ENCODE measurements at places on chromosomes 4 and X.

- peak; percentile 70 for DNase-seq
These were observed 69.7 kb downstream of the PPP3CA start for GRCh38 chr4:101277671-101278070.

DNA sequence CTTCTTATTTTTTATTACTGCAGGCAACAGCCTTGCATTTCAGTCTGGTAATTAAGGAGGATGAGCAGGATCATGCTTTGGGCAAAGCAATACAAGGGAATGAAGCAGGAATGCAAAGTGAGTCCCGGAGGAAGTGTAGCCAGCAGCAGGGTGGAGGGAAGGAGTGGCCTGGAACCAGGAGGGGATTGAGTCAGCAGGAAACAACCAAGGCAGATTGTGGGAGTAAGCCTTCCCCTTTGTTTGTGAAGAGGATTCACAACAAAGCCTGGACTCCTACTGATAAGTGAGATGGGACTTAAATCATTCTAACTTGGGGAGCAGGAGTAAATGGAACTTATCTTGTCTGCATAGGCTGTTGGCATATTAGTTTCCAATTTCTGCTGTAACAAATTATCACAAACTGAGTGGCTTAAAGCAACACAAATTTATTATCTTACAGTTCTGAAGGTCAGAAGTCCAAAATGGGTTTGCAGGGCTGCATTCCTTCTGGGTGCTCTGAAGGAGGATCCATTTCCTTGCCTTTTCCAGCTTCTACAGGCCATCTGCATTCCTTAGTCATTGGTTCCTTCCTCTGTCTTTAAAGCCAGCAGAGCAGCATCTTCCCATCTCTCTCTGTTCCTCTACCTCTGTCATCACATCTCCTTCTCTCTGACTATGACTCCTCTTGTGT is 93.2 kb upstream of the AP1S2 start:
- DNase-seq = peak; percentile 20

DNA sequence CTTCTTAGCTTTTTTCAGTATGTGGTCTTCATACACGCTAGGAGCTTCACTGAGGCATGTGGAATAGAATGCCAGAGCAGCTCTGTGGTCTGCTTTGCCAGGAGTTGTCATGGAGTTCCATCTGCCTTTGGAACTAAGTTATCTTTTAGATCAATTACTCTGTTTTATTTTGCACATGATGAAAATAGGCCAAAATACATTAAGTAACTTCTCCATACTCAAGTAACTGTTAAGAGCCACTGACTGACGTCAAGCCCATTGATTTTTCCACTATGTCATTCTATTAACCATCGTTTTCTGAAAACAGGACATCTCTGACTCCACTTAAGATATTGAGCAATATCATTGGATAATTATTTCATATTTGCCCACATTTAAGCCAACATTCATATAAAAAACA is 415.1 kb upstream of the MAD2L1 start:
- DNase-seq = no peak

GRCh38 chrX:8743126-8743732 is 11.3 kb upstream of the ANOS1 start:
- no peak for DNase-seq

DNA sequence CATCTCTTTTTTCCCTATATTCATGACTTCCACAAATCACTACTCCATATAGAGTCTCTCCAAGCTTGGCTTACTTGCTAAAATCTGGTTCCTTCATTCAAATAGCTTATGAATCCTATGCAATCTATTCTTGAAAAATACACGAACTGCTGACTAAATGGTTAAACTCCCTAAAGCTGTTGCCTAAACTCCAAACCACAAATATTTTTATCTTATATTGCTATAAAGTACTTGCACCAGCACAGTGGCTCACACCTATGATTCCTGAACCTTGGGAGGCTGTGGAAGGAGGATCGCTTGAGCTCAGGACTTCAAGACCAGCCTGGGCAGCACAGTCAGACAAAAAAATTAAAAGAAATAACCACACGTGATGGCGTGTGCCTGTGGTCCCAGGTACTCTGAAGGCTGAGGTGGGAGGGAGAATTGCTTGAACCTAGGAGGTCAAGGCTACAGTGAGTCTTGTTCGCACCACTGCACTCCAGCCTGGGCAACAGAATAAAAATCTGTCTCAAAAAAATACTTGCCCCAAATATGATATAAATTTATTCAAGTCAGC is 2.2 kb downstream of the FBXO8 start:
- no peak for DNase-seq

DNA sequence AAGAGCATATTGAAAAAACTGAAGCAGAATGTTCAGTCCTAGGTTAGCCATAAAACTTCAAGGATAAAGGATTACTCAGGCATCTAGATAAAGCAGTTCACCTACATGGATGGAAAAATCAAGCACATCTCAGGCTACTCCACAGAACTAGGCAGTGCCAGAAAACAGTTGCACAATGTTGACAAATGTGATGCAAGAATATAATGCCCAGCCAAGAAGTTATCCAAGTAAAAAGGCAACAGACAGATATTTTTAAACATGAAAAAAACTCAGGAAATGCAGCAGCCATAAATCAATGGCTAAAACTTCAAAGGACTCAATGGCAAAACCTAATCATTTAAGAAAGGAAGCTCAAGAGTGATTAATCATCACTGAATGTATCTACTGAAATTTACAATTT is 456.0 kb upstream of the FAM241A start:
- DNase-seq = peak; percentile 22

DNA sequence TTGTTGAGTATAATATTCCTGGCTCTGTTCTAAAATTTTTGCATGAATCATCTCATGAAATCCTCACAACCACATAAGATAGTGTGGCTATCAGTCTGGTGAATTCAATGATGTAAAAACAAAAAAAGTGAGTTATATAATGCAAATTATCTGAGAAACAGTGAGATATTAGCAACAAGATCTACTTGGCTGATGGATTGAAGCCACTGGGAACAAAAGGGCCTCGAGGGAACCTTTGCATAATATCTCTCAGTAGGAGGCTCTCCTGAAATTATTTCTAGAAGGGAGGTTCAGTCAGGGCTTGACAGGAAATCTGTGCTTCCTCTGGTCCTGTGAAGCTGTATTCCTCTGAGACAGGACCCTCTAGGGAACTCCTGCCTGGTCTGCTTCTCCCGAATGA is 30.1 kb upstream of the NUP54 start:
- DNase-seq = no peak

GRCh38 chr4:121380776-121381462 is at the start of gene QRFPR:
QRFPR (minus strand) TSS chr4:121381018; CDS start chr4:121380647, 371 bp downstream.
- no peak for DNase-seq

GRCh38 chrX:940691-941090 is 271.8 kb downstream of the CRLF2 start:
- DNase-seq = no peak

DNA sequence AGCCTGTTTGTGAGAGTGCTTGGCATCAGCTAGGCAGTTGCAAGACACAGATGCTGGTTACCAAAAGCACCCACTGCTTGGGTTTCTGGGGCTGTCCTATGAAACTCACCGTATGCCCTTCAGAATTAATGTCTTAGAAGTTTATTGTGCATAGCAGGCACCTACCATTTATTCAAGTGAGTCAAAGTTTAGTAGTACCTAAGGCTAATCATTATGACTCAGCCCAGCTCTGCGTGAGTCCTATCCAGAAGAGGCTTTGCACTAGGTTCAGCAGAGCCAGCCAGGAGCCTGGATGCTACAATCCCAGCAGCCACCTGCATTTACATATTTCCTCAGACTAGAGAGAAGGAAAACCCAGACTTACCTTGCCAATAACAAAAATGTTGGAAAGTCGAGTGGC is 4.2 kb downstream of the RPS4X start:
- no peak for DNase-seq

DNA sequence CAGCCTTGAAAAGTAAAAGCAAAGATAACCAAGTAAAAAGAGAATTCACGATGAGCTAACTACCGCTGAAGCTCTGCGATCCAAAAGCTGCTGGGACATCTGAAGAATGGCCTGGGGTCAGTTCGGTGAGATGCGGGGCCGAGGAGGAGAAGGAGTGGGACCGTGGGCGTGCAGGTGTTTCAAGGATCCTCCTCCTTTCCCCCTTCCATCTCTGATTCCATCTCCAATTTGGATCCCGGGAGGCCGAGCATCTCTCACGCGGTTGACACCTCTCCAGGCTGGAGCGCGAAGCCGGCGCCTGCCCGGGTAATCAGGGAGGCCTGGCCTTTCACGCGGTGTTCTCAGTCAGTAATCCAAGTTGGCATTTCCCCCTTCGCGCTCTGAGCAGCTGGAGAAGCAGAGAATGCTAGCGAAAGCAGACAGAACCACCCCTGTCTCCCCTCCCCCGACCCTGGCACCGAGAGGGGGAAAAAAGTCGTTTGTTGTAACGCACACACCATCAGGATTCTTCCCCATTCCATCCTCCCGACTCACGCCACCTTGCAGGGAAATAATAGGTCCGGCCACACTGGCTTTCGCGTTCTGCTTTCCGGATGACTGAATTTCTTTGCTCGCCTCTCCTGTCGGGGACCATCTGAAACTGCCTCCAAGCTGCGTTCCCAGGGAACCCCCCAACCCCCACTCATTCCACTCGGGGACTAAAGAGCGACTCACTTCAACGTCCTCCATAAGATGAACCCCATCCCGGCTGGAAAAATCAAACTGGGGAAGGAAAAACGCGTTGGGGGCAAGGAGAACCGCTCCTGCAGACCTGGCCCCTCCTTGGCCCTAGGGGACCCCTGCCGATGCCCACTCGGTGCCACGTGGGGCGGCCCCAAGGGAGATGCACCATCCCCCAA is 6.5 kb downstream of the NEUROG2 start:
- DNase-seq = no peak

DNA sequence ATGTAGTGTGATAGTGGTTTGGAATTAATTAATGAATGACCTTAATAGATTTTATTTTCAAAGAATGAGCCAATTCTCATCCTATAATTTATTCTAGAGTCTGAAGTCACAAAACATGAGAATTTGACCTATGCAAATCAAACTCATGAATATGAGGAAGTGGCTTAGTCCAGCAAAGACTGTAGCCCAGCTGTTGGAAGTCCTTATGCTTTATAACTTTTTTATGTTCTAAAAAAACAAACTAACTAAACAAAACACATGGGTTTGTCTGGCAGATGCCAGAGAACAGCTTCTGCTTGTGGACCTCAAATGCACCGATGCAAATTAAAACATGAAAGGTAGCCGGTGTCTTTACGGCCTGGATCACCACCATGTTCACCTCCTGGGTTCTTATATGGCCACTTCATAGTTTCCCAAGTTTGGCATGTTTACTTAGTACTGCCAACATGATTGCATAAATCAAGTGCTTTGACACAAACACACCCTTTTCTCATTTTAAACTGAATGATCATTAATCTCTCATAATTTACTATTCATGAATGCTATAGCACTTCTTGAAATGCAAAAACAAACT is 277.4 kb downstream of the PAPSS1 start:
- no peak for DNase-seq

DNA sequence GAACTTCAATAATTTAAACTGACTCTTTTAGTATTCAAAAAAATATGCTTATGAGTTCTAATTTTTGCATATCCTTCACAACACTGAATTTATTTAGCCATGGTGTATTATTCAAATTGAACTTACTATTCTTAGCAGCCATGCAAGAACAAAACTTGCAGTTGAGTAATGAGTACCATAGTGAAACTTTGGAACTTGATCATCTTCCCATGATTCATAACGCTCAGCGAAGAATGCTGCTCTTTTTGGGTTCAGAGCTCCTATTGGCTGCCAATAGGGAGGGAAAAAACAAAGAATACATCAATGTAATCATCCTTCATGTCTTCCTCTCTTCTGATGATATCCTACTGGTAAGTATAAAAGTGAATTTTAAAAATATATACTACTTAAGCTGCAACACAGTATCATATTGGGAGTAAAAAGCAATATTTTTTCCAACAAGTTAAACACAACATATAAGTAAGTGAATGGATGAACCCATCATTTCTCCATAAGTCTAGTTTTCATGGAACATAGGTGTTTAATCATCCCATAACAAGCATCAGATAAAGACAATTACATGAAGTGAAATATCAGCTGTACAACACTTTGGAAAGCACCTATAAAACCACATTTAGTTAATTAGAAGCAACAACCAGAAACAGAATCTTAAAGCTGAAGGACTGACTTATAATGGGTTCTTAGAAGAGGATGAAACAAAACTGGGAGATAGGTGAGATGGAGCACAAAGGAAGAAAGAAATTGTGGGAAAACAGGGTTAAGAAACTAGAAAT is 145.2 kb upstream of the MAB21L2 start:
- no peak for DNase-seq

DNA sequence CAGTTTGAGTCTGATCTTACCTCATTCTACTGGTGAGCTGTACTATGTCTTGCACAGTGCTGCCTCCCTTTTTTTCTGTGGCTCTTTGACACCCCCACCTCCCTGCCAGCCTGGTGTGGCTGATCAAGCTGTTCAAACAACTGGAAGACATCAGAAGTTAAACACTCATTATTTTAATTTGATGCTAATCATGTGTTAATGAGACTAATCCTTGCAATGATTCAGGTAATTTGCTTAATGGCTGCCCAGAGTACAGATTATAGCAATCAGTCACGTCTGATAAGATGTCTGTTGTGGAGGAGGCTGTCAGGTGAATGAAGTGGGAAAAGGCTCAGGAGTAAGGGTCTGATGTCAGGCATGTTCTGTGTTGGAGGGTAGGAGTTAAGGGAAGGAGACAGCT is 87.4 kb upstream of the GK2 start:
- no peak for DNase-seq

GRCh38 chrX:19836337-19836736 is 51.1 kb downstream of the SH3KBP1 start:
- DNase-seq = no peak

DNA sequence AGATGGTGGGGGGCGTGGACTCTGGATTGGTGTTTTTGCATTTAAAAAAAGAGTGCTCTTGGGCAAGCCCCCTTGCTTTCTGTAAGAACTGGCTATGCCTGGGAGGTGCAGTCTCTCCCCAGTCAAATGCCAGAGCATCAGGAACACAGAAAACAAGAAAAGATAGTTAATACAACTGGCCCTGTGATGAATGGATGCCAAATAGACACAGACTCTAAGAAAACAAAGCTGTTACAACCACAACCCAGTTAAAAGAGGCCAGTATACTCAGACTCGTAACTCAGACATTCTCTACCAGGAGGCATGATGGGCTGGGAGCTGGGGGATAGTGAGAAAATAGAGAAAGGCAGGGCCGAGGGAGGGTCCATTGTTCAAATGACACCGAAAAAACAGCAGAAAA is 32.5 kb upstream of the C1QTNF7 start:
- no peak for DNase-seq

- DNase-seq = no peak
These were observed 18.1 kb upstream of the ZXDB start for GRCh38 chrX:57573754-57574153.

GRCh38 chrX:129654652-129655546 is at the start of gene APLN:
APLN (minus strand) TSS chrX:129654956; CDS start chrX:129654630, 326 bp downstream.
- DNase-seq = no peak
